ENCODE measurements at places on chromosomes 6 and 20. TPM values are rescaled to one million over a fixed set of nuclear protein-coding genes. Genes with fewer than 3 reads are reported as not detected.

DNA sequence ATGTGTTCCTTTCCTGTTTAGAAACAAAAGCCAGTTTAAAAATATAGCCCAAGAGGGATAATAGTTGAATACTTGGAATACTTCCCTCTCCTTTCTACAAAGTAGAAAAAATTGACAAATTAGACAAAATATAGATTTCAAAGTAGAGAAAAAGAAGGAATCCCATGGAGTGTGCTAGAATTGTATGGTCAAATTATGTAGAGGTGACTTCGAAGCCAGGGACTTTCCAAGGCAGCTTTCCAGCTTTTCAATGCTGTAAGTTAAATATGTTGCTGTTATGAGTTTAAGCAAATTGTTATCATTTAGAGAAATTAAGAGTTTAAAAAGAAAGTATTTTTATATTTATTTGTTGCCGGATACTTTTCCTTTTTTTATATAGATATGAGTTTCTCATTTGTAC is 415.5 kb upstream of the OPRM1 start:
- DNase-seq: no peak

TBX18 gene
- total RNA-seq: 3.7 TPM

ZSCAN9 gene
- 18.6 TPM for total RNA-seq

- DNase-seq: no peak
These were observed 605.4 kb upstream of the HTR1E start for GRCh38 chr6:86331919-86332318.

DNA sequence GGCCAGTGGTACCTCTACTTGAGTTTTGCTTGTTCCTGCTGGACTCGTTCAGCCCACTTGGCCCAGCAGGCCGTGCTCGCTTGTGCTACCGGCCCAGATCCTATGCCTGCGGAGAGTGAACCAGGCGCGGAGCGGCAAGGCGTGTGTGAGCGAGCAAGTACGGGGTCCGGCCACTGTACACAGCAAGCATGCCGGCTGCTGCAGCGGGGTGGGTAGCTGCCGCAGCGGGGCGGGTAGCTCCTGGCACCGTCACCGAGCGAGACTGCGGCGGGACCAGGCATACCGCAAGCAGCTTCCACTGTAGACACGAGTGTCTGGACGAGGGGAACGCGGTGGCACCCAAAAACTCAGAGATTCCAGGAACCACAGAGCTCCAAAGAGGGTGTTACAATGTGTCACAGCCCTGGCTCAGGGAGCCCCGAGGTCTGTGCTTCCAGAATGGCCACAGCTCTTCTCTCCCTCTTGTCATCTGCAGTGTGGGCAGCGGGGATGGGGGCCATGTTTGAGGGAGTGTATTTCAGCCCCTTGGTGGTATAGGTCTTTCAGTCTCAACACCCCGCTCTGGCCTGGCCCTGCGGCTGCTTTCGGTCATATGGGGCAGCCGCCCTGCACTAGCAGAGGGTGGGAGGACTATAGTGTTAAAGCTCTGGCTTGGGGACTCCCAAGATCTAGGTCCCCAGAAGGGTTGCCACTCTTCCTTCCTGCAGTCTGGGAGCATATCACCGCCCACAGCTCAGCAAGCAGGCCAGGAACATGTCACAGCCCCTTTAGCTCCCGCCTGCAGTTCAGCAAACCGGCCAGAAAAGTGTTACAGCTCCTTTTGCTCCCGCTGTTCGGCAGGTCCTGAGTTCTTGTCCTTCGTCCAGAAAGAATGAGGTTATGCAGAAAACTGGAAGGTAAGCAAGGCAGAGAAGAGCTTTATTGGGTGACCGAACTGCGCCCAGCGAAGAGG is 6.1 kb upstream of the RWDD1 start:
- DNase-seq: no peak

DNA sequence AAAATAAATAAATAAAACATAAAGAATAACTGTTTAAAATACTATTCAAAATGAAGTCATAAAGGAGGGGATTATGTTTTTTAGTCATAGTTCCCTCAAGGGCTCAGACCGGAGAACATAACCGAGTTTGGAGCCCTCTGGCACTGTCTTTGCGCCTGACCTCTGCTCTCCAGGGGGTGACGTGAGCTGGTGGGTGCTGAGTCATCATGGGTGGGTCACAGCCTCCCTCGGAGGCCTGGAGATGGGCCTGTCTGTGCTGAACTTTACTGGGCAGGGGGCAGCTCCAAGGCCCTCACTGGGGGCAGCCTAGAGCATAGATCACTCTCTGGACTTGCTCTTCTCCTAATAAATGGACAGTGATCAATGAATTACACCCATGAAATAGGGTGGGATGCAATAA is 3.1 kb upstream of the MAVS start:
- DNase-seq: no peak
